ENCODE measurements at places on chromosomes 5 and 9. TPM values are rescaled to one million over a fixed set of nuclear protein-coding genes. Genes with fewer than 3 reads are reported as not detected.

The GARNL3 gene
- total RNA-seq = 4.1 TPM

The TMEM232 gene
- total RNA-seq = 4.2 TPM

The TDRD7 gene
- 5.2 TPM for total RNA-seq

The IFNK gene
- total RNA-seq = not detected

The NXNL2 gene
- total RNA-seq = 0.27 TPM

The CCL19 gene
- total RNA-seq = not detected

The NR5A1 gene
- not detected for total RNA-seq

The PRELID1 gene
- 161 TPM for total RNA-seq

The GGTA1 gene
- not detected for total RNA-seq

The TAF11L12 gene
- not detected for total RNA-seq

The S100Z gene
- not detected for total RNA-seq

The SPINK7 gene
- not detected for total RNA-seq

The ZNF300 gene
- total RNA-seq = 3.3 TPM

The C5orf58 gene
- total RNA-seq = not detected

The PCDHA5 gene
- 0.05 TPM for total RNA-seq

The ANAPC2 gene
- total RNA-seq = 30.6 TPM

The SPOCK1 gene
- 9.7 TPM for total RNA-seq

The LCN15 gene
- total RNA-seq = not detected

The LHX6 gene
- total RNA-seq = 0.32 TPM

The MARVELD2 gene
- not detected for total RNA-seq

The NRG2 gene
- not detected for total RNA-seq

The PPP2R2B gene
- total RNA-seq = not detected

The ARL14EPL gene
- total RNA-seq = 0.47 TPM

The SLC36A2 gene
- not detected for total RNA-seq

The GFPT2 gene
- 11.2 TPM for total RNA-seq

The PPP2CA gene
- 224 TPM for total RNA-seq

The FBXL7 gene
- total RNA-seq = 11.2 TPM

The TMEM174 gene
- total RNA-seq = not detected

The FOXD4L3 gene
- total RNA-seq = not detected

The REEP2 gene
- 6.4 TPM for total RNA-seq

The GLRX gene
- total RNA-seq = 169 TPM

The OR13C5 gene
- not detected for total RNA-seq

The SLCO6A1 gene
- total RNA-seq = 0.16 TPM

The TMEM252 gene
- total RNA-seq = not detected

The IL9 gene
- total RNA-seq = not detected

The PDZD2 gene
- not detected for total RNA-seq
